ENCODE measurements at places on chromosomes 7 and 10.
A peak's percentile ranks its signal among the peaks of the same experiment; 100 is the strongest.

GRCh38 chr7:94154858-94155257 is 150.7 kb upstream of the BET1 start:
- no peak for DNase-seq

- DNase-seq = no peak
Measured at GRCh38 chr7:15403751-15404150, 158.1 kb downstream of the AGMO start.

- no peak for DNase-seq
Measured at GRCh38 chr7:107958764-107959526, 44.0 kb downstream of the LAMB1 start.

DNA sequence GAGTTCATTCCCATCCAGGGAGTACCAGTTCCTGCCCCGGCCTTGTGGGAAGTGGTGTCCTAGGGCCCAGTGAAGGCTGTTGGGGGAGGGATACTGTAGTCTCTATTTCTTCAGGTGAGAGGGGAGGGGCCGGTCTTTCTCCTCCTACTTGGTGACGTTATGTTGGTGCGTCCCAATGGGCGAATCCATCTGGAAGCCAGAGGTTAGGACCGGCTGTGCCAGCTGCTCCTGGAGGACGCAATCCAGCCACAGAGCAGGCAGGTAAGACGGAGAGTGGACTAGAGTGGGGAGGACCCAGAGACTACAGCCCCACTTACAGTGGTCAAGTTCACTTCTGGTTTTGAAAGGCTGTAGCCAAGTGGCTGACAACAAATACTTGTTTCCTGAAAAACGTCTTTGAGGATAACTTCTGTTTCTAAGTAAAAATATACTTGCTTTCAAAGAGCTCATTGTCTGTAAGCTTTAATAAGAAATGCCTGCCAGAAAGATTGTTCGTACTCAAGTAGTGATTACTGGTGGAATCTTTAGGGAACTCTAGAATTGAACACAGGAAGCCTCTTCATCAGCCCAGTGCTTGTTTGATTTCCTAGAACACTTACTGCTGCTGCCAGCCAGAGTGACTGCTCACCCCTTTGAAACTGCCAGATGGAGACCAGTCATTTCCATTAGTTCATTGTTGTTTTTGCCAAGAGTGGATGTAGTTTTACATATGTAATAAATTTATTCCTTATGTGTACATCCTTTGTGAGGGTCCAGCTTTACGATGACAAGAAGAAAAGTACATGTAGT is 25.4 kb downstream of the RBM33 start:
- no peak for DNase-seq

GRCh38 chr7:114936471-114936870 is 14.6 kb downstream of the MDFIC start:
- DNase-seq = no peak

- peak; percentile 28 for DNase-seq
Measured at GRCh38 chr10:79353726-79354125, 6.5 kb downstream of the PPIF start.

GRCh38 chr7:38318241-38318640 is 44.8 kb upstream of the TARP start:
- no peak for DNase-seq

DNA sequence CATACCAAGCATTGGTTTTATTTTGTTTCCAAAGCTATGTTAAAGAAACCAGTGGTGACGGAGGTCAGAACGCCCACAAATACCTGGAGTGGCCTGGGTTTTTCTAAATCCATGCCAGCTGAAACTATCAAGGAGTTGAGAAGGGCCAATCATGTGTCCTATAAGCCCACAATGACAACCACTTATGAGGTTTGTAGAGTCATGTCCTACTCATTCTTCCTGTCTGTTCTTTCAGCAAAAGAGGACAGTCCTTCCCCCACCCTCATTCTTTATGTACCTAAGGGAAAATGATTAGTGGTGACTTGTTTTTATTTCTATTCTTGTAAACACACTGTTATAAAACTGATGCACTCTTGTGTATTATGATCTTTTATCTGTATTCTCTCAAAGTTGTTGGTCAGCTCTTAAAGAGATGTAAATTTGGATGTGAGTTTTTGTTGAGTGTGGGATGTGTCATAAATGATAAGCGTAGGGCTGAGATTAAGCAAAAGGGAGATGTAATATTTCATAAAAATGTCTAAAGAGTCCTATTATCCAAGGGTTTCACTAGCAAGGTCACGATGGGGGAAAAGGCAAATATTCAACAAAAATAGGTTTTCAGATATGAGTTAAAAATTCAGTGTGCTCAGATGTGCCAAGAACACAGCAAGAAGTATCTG is 294.4 kb downstream of the BICC1 start:
- no peak for DNase-seq

DNA sequence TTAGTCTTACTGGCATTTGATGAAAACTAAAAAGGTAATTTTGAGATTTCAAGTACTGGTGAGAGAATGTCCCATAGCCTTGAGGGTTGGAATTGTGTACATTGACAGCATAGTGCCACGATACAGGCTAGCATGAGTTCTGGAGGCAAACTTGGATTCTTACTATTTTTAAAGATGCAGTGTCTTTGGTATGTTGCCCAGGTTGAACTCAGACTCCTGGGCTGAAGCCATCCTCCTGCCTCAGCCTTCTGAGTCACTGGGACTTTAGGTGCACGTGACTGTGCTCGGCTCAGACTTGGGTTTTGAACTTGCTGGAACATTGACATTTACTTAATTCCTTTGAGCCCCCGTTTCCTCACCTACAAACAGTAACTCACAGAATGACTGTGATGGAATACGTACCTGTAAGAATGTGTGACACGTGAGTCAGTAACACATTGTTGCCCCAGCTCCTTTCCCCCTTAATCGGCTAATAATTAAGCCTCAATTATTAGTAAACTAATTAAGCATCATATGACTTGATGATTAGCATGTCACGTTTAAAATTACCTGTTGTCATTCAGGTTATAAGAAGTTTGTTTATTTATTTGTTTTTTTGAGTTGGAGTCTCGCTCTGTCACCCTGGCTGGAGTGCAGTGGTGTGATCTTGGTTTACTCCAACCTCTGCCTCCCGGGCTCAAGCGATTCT is 10.6 kb downstream of the DNAJB6 start:
- no peak for DNase-seq

- DNase-seq = peak; percentile 49
Measured at GRCh38 chr7:98831641-98832221, 38.1 kb downstream of the TMEM130 start.

DNA sequence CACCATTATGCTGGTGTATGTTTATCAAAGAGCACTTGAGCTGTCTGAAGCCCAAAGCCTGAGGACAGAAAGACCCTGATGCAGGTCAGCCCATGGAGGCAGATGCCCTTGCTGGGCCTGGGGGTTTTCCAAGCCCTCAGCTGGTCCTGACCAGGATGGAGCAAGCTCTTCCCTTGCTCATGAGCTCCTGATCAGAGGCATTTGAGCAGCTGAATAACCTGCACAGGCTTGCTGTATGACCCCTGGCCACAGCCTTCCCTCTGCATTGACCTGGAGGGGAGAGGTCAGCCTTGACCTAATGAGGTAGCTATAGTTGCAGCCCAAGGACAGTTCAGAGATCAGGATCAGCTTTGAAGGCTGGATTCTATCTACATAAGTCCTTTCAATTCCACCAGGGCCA is 13.0 kb downstream of the AQP1 start:
- DNase-seq = peak; percentile 35

GRCh38 chr10:72563327-72563932 is 62.4 kb downstream of the MICU1 start:
- no peak for DNase-seq

- DNase-seq = no peak
Measured at GRCh38 chr10:7551289-7551688, 115.5 kb downstream of the ITIH5 start.

GRCh38 chr7:89377219-89377618 is 581.7 kb upstream of the TEX47 start:
- no peak for DNase-seq

- no peak for DNase-seq
Measured at GRCh38 chr10:76649723-76650127, 987.9 kb downstream of the KCNMA1 start.

- no peak for DNase-seq
Measured at GRCh38 chr10:4196183-4196582, 411.2 kb upstream of the KLF6 start.

DNA sequence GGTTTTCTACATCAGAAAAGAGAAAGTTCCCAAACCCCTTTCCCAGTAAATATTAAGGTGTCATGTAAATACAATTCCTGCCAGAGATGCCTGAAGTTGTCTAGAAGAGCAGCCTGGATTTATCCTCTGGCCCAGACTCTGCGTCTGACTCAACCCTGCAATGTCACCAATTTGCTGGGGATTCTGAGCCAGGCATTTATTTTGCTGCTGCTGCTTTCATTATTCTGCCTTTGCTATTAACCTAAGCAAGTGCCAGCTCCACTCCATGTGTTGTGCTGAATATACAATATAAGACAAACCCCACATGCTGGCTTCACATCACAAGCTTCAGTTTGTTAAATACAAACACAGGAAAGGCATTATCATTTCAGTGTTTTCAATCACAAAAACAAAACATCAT is 59.1 kb downstream of the ELAPOR2 start:
- DNase-seq = no peak

All from liver (tissue), 10 donors.